ENCODE measurements at places on chromosomes 2 and 18. TPM values are rescaled to one million over a fixed set of nuclear protein-coding genes. Genes with fewer than 3 reads are reported as not detected.

GRCh38 chr2:205366336-205367060 is 315.8 kb upstream of the NRP2 start:
- no peak overlapping the region for H3K27ac ChIP-seq
- H3K36me3 ChIP-seq = no peaks in the 10 kb centered on the region
- no peak for DNase-seq
- no peak overlapping the region for H3K4me3 ChIP-seq
- H3K27me3 ChIP-seq = no peaks in the 10 kb centered on the region

DNA sequence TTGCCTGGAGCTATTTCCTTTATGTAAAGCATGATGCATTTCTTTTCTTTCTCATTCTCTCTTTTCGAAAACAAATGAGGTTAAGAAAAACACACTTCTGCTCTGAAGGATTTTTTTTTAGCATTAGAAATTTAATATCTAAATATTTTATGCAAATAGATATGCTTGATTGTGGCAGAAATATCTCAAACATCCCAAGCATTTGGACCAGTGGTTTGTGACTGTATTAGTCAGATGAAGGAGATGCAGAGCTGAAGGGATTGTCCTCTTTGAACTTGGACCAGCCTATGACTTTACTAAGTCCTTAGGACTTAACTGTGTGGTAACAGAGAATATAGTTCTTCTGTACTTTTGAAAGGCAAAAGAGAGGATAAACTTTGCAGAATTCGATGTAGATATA is 335.9 kb upstream of the NT5C1B start:
- no peak overlapping the region for H3K4me3 ChIP-seq
- DNase-seq = no peak
- no peak overlapping the region for H3K27ac ChIP-seq
- no peaks in the 10 kb centered on the region for H3K4me1 ChIP-seq

GRCh38 chr2:158968396-158969161 is at the start of gene TANC1:
TSS of gene TANC1 (plus strand) at chr2:158968640. CDS start at chr2:159065911, 97,271 bp downstream.
- no peaks in the 10 kb centered on the region for H3K36me3 ChIP-seq
- H3K4me1 ChIP-seq = peaks cover 10% of the 10 kb centered on the region
- H3K27me3 ChIP-seq = no peaks in the 10 kb centered on the region
- peak within 1 kb of the TSS; percentile 84 for H3K4me3 ChIP-seq
- peak; percentile 97 for DNase-seq
- H3K27ac ChIP-seq = peak within 1 kb of the TSS; percentile 86

- H3K27me3 ChIP-seq = no peaks in the 10 kb centered on the region
- H3K4me1 ChIP-seq = no peaks in the 10 kb centered on the region
- no peak overlapping the region for H3K27ac ChIP-seq
- H3K4me3 ChIP-seq = no peak overlapping the region
- H3K36me3 ChIP-seq = no peaks in the 10 kb centered on the region
These were observed 100.3 kb downstream of the GREB1L start for GRCh38 chr18:21342372-21342771.

GRCh38 chr18:26438980-26439379 is 109.4 kb downstream of the KCTD1 start:
- H3K4me3 ChIP-seq = no peak overlapping the region
- H3K27ac ChIP-seq = no peak overlapping the region
- H3K27me3 ChIP-seq = no peaks in the 10 kb centered on the region
- no peak for DNase-seq

- H3K4me1 ChIP-seq = no peaks in the 10 kb centered on the region
- no peaks in the 10 kb centered on the region for H3K27me3 ChIP-seq
- H3K4me3 ChIP-seq = no peak overlapping the region
These were observed 108.8 kb upstream of the TMEM200C start for GRCh38 chr18:6004119-6004518.

DNA sequence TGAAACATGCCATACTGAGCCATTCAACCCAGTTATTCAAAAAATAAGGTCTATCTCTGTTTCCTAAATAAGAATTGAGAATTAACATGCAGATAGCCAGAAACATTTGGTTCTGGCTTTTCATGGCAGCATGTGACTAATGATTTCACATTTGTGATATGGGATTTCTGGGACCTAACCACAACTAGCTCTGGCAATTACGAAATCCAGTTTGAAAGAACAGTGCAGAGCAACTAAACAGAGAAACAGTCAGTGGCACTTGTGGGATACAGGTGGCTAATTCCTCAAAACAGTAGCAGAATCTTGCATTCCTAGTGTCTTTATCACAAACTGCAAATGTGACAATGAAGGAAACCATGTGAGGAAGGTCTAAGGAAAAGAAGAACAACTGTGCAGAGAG is 637.8 kb upstream of the CHAC2 start:
- no peak for DNase-seq
- no peaks in the 10 kb centered on the region for H3K27me3 ChIP-seq
- H3K4me3 ChIP-seq = no peak overlapping the region
- peaks cover 12% of the 10 kb centered on the region for H3K4me1 ChIP-seq

DNA sequence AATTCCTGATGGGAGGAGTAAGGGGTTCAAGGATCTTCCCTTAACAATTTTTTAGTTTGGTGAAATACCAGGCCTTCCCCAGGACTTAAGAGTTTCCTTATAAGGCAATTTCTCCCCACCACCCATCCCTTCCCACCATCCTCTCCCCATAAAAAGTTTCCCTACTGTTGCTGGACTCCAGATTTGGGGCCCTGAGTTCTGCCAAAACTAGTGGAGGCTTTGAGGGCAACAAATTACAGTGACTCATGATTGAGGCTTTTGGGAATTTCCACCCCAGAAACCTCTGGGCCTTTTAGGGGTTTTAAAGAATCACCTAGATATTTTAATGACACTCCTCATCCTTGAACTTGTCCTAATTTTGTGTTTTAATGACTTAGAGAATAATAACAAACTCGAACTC is 14.3 kb upstream of the EN1 start:
- H3K27ac ChIP-seq = no peak overlapping the region
- no peaks in the 10 kb centered on the region for H3K36me3 ChIP-seq
- DNase-seq = no peak

DNA sequence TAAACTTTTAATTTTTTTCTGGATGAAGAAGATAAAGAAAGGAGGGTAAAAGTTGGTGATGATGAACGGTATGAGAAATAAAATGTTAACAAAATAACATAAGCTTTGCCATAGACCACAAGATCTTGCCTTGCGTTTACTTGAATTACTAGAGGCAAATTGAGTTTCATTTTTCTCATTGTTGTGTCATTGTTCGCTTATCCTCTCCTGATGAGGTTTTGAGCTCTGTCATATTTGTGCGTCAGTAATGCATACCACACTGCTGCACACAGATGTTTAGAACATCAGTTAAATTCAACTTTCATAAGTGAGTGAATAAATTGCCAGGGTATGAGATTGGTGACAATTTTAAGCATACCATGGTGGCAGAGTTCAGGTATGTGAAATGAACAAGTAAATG is 843.6 kb downstream of the SUCLG1 start:
- H3K27me3 ChIP-seq = no peaks in the 10 kb centered on the region
- no peak overlapping the region for H3K4me3 ChIP-seq
- no peaks in the 10 kb centered on the region for H3K36me3 ChIP-seq
- no peak overlapping the region for H3K27ac ChIP-seq
- DNase-seq = no peak

GRCh38 chr2:241848761-241849615 is 9.7 kb downstream of the PDCD1 start:
- no peaks in the 10 kb centered on the region for H3K4me1 ChIP-seq
- DNase-seq = no peak
- H3K4me3 ChIP-seq = no peak overlapping the region
- no peak overlapping the region for H3K27ac ChIP-seq
- H3K27me3 ChIP-seq = no peaks in the 10 kb centered on the region
- H3K36me3 ChIP-seq = no peaks in the 10 kb centered on the region

GRCh38 chr2:135299658-135300244 is 231.3 kb downstream of the ZRANB3 start:
- DNase-seq = no peak
- no peak overlapping the region for H3K27ac ChIP-seq
- H3K27me3 ChIP-seq = no peaks in the 10 kb centered on the region
- peaks cover 4% of the 10 kb centered on the region for H3K36me3 ChIP-seq

- no peak overlapping the region for H3K27ac ChIP-seq
- H3K27me3 ChIP-seq = no peaks in the 10 kb centered on the region
- no peak overlapping the region for H3K4me3 ChIP-seq
- no peak for DNase-seq
- H3K36me3 ChIP-seq = no peaks in the 10 kb centered on the region
- no peaks in the 10 kb centered on the region for H3K4me1 ChIP-seq
These were observed 80.8 kb upstream of the PAPOLG start for GRCh38 chr2:60675301-60675700.

DNA sequence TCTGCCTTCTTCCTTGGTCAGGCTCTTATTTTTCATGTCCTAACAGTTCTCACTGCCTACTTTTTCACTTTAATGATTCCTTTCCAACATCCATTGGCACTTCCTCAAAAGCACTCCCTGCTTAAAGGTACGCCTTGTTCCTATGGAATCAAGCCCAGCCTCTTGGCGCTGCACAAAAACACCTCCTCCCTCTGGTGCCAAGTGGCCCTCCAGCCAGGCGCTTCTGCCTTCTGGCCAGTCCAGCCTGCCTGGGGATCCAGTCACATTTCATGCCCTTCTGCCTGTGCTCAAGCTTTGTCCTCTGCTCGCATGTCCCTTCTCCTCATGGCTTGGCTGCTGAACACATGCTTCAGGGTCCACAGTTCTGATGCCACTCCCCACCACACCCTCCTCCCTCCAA is 6.3 kb downstream of the TPRKB start:
- no peak for DNase-seq
- peaks cover 31% of the 10 kb centered on the region for H3K36me3 ChIP-seq
- H3K27ac ChIP-seq = no peak overlapping the region
- no peaks in the 10 kb centered on the region for H3K4me1 ChIP-seq
- H3K4me3 ChIP-seq = no peak overlapping the region

DNA sequence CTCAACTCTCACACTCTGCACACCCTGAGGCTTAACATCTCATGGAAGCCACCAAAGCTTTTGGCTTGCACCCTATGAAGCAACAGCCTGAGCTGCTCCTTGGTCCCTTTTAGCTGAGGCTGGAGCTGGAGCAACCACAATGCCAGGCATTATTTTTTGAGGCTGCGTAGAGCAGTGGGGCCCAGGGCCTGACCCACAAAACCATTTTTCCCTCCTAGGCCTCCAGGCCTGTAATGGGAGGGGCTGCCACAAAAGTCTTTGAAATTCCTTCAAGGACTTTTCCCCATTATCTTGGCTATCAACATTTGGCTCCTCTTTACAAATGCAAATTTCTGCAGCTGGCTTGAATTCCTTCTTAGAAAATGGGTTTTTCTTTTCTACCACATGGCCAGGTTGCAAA is 39.8 kb downstream of the CTNNA2 start:
- no peaks in the 10 kb centered on the region for H3K4me1 ChIP-seq
- H3K27me3 ChIP-seq = no peaks in the 10 kb centered on the region
- no peak overlapping the region for H3K4me3 ChIP-seq
- no peak overlapping the region for H3K27ac ChIP-seq
- DNase-seq = no peak

DNA sequence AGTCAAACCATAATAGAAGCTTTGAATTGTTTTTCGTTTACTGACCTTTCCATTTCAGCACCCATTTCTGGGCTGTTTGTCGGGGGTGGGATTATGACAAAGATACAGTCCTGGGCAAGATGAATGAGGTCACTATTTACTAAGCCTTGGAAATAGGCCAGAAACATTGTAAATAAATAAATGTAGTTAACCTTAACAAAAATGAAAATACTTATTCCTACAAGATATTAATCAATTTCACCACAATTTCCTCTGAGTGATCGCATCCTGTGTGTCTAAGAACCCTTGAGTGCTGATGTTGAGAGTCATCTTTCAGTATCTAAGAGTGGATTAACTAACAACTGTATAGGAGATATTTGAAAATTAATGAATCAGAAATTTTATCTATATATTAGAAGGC is 14.0 kb downstream of the ITGA4 start:
- DNase-seq = no peak
- no peak overlapping the region for H3K4me3 ChIP-seq
- H3K4me1 ChIP-seq = no peaks in the 10 kb centered on the region
- no peak overlapping the region for H3K27ac ChIP-seq
- H3K36me3 ChIP-seq = no peaks in the 10 kb centered on the region

DNA sequence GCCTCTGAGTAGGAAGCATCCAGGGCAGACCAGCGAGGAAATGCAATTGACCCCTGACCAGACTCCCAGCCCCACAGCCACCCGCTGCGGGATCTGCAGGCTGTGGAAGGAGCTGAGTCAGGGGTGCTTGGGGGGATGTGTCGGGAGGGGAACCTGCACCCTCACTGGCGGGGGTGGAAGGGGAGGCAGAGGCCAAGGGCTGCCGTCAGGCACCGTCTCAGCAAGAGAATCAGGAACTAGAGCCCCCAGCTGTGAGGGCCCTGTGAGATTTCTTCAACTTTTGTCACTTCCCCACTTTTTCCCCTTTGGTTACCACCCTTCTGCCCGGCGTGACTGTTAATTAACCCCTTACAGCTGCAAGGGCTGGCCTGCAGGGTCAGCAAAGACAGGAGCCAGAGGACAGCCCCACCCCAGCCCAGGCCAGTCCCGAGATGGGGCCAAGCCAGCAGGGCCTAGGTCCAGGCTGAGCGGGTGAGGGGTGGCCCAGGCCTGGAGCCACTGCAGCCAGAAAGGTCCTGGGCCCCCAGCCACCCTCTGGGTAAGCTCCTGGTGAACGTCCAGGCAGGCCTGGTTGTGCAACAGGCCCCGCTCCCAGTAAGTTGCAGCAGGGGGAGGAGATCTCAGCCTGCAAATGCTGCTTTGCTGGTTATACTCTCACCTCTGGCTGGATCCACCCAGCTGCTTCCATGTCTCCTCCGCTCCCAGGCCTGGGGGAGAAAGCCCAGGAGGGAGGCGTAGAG is 147.0 kb upstream of the ID2 start:
- H3K27ac ChIP-seq = peak overlapping the region; percentile 46
- no peak overlapping the region for H3K4me3 ChIP-seq
- no peaks in the 10 kb centered on the region for H3K27me3 ChIP-seq
- peaks cover 57% of the 10 kb centered on the region for H3K4me1 ChIP-seq
- no peak for DNase-seq
- H3K36me3 ChIP-seq = no peaks in the 10 kb centered on the region

- peaks cover 3% of the 10 kb centered on the region for H3K4me1 ChIP-seq
- no peak overlapping the region for H3K27ac ChIP-seq
- no peaks in the 10 kb centered on the region for H3K36me3 ChIP-seq
- no peak overlapping the region for H3K4me3 ChIP-seq
These were observed 42.4 kb downstream of the RBBP8 start for GRCh38 chr18:22975508-22975907.

- no peaks in the 10 kb centered on the region for H3K27me3 ChIP-seq
- DNase-seq = no peak
- H3K27ac ChIP-seq = no peak overlapping the region
- no peak overlapping the region for H3K4me3 ChIP-seq
- H3K36me3 ChIP-seq = no peaks in the 10 kb centered on the region
- no peaks in the 10 kb centered on the region for H3K4me1 ChIP-seq
These were observed 194.2 kb downstream of the INHBB start for GRCh38 chr2:120539937-120540718.

- no peak for DNase-seq
- H3K27ac ChIP-seq = no peak overlapping the region
- no peak overlapping the region for H3K4me3 ChIP-seq
- H3K4me1 ChIP-seq = no peaks in the 10 kb centered on the region
- H3K36me3 ChIP-seq = no peaks in the 10 kb centered on the region
These were observed 121.4 kb downstream of the CTAGE1 start for GRCh38 chr18:22296304-22296703.

RNF144A gene
- 3.7 TPM for polyA plus RNA-seq

RAB31 gene
- 18.4 TPM for polyA plus RNA-seq

SP100 gene
- 40.9 TPM for polyA plus RNA-seq

CARF gene
- 1.4 TPM for polyA plus RNA-seq

PTPRN gene
- not detected for polyA plus RNA-seq

MOGAT1 gene
- not detected for polyA plus RNA-seq

TRAF3IP1 gene
- polyA plus RNA-seq = 7.8 TPM

FBXO36 gene
- polyA plus RNA-seq = 1.2 TPM

PKP4 gene
- 16.8 TPM for polyA plus RNA-seq

EXOC6B gene
- 12.6 TPM for polyA plus RNA-seq

CHAC2 gene
- 7.2 TPM for polyA plus RNA-seq

UGT1A8 gene
- polyA plus RNA-seq = 0.07 TPM

TTR gene
- 0.63 TPM for polyA plus RNA-seq

BUB1 gene
- 0.45 TPM for polyA plus RNA-seq

STPG4 gene
- not detected for polyA plus RNA-seq
